IPS DF 6.9 (cell line): ENCODE measurements at places on chromosomes 7 and 10.

- no peak for DNase-seq
Observed at GRCh38 chr10:93063977-93064660, 3.5 kb downstream of the CYP26C1 start.

GRCh38 chr7:158113321-158114025 is 474.1 kb downstream of the PTPRN2 start:
- no peak for DNase-seq

GRCh38 chr7:30665449-30665848 is 16.8 kb downstream of the CRHR2 start:
- DNase-seq: no peak

GRCh38 chr10:82221601-82222149 is 346.7 kb downstream of the NRG3 start:
- no peak for DNase-seq

DNA sequence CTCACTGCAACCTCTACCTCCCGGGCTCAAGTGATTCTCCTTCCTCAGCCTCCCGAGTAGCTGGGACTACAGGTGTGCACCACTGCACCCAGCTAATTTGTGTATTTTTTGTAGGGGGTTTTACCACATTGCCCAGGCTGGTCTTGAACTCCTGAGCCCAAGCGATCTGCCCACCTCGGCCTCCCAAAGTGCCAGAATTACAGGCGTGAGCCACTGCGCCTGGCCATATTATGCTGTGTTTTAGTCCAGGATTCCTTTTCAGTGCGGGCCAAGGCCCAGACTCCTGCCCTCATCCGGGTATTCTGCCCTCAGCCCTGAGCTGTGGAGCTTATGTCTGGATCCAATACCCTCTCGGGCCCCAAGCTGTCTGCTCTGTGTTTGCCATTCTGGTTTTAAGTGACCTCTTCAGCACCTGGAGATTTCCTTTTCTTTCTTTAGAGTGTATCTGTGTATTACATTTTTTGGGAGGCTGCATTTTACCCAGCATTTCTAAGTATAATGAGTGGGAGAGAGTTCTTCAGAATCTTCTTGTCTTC is 114.9 kb downstream of the BUB3 start:
- DNase-seq: no peak

DNA sequence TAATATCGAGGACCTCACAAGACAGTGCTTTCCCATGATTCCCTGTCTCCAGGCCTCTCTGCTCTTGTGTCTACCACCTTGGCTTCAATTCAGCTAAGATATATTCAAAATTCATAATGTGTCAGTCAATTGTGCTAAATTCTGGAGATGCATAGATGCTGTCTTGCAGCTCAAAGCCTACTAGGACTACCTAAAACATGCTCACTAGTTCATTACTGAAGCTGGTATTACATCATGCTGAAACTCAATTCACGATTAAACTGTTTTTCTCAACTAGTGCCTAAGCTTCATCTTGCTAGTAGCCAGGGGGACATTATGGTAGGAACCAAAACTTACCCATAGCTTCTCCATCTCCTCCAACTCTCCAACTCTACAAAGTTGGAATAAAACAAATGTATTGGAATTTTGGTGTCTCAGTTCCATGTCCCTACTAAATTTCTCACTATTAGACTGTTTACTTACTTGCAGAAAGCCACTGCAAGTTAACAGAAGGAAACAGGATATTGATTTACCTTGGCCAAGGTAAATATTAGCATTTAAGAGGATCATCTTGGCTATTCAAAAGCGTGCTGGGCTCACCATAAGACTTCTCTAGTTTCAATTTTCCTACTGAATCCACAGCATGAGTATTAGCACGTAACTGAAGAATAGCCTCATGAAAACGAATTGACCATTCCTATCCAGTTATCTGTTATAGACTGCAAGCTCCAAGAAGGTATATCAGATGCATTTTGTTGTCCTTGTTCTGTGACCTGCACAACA is 53.6 kb downstream of the CREB3L2 start:
- no peak for DNase-seq

GRCh38 chr10:30728127-30728526 is 98.6 kb upstream of the LYZL2 start:
- no peak for DNase-seq

- DNase-seq: no peak
Observed at GRCh38 chr10:14415676-14416307, 85.1 kb upstream of the FRMD4A start.
